ENCODE measurements at places on chromosomes 7 and 10.

DNA sequence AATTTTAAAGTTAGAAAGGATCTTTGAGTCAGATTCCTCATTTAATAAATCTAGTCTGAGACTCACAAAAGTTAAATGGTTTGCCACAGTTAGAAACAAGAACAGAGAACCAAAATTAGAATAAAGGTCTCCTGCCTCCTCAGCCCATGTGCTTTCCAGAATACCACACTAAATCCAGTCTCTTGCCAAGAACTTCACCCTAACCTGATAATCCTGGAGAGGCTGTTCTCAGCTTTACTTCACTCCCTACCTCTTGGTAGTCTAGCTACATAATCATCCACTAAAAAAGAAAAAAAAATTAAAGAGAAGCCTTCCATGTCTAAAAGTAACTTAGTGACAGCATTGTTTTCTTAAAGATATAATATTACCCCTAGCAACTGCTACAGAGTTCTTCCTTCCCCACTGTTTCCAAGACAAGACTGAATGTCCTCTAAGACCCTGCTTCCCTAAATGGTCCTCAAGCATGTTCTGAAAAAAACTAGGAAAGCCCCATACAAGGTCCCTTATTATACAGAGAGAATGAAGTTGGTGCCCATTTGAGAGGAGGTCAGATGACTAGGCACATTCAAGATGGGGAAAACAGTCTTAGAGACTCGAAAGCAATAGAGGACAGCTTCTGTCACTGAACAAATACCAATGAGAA is 56.8 kb downstream of the ZNF438 start:
- no peak for DNase-seq

GRCh38 chr7:45696476-45696875 is 122.3 kb downstream of the ADCY1 start:
- DNase-seq, result no peak

- DNase-seq, result no peak
Measured at GRCh38 chr10:101969412-101969922, 86.5 kb downstream of the ARMH3 start.

DNA sequence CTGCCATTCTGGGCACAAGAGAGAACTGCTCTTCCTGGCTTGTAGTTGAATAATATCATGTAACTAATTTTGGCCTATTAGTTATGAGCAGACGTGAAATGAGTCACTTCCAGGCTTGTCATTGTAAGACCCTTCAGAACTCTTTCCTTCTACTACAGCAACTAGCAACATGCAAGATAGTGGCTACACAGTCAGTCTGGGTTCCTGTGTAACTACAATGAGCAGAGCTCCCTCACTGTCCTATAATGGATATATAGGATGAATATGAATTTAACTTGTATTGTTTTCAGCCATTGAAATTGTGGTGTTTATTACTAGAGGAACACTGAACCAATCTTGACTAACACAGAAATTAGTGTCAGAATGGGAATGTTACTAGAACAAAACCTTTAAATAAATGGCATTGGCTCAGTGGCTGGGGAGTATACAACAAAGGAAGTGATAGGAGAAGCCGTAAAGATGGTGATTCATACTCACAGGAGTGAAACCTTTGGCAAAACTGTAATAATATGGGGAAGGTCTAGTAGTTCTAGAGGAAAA is 2.9 kb upstream of the MTPN start:
- no peak for DNase-seq

DNA sequence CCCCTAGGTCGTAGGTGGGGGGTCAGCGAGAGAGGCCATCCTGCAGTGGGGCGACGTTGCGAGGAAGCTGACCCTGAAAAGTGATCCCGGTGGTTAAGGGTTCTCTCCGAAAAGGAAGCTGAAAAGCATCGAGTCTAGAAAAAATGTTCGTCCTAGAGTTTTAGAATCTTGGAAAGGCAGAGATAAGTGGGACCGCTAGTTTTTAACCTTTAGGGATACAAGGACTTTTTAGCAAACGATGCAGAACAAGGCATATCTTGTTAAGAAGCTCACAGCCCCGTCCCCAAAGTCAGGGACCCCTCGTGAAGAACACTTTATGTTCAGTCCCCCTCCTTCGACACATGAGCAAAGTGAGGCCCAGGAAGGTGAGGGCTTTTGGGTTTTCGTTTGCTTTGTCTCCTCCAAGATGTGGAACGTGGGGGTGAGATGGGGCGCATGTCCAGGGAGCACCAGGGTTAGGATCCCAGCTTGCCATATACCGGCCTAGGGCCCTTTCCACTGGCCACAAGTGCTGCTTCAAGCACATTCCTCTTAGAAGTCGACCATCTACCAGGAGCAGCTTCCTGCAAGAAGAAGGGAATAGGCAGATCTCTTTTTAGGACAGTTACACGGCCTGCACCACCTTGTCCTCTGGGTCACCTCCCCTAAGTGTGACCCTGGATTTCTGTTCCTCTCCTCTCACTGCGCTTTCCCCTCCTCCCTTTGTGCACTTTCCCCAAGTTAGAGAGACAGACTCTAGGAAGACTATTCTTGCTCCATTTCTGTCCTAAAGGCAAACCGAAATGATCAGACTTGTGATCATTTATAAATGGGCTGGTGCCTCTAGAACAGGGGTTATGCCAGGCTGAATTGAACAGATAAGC is 969 bp downstream of the SLC35G1 start:
- no peak for DNase-seq

- DNase-seq, result no peak
Measured at GRCh38 chr10:49606981-49607535, 3.1 kb upstream of the SLC18A3 start.

- DNase-seq, result no peak
Measured at GRCh38 chr7:24963218-24963617, 16.8 kb downstream of the OSBPL3 start.

DNA sequence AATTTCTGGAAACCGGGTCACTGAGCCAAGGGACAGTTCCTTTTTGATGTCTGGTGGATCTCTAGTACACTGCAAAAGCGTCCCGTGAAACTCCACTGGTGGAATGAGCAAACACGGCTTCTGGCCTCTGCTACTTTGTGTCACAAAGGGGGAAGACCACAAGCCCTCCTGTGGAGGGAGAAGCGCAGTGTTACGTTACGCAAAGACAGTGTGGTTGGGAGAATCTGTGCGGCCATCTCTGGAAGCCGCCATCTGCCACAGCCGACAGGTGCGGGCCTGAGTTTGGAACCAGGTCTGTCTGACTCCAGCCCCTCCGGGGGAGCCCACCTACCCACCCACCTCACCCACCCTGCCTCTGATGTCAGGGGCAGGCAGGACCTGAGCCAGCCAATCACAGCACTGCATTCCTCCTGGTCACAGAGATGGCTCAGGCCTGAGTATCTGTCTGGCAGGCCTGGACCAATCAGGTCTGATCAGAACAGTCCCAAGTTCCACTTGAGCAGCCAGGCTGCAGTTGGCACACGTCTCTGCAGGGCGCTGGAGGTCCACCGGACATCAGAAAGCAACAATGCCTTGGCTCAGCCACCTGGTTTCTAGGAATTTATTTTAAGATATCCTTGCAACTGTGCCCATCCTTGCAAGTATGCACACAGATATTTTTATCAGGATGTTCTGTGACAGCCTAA is 3.0 kb upstream of the CYP2W1 start:
- DNase-seq, result no peak

All from activated CD4-positive, CD25-positive, alpha-beta regulatory T cell treated with anti-CD3 and anti-CD28 coated beads, Interleukin-2, amount 50 U/mL, for 16 hours (primary cell).